ENCODE measurements at places on chromosomes 1 and 21.

GRCh38 chr1:111648806-111649205 lies 29.2 kb downstream of the RAP1A start:
- DNase-seq = no peak

DNA sequence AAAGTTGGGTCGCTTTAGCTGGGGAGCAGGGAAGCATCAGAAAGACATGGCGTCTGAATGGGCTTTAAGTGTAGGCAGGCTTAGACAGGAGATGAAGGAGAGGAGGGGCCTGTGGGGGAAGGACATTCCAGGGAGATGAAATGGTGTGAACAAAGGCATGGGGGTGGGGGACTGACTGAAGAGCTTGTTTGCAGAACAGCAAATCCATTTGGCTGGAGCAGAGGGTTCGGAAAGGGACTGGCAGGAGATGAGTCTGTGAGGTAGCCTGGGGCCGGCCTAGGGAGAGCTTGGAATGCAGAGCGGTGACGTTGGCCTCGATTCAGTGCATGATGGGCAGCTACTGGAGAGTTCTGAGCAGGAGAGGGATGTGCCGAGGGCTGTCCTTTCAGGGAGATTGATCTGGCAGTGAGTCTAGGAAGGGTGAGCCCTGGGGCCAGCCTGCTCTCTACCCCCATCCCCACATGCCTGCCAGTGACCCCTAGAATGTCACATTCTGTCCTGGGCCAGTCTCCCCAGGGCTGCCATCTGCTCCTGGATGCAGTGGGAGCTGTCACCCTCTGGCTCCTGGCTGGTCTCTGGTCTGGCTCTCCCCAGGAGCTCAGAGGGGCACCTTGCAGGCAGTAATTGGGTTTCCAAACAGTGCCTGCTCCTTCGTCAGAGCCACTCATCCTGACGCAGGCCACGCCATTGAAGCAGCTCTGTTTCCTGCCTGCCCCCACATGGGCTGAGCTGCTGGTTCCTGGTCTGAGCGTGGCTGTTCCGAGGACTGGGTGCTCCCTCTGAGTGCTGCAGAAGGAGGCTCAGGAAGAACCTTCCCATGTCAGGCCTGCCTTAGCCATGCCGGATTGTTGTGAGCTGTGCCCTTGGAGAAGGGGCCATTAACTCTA lies 22.3 kb upstream of the TMEM222 start:
- DNase-seq = peak; percentile 100

GRCh38 chr1:59999006-59999405 lies 72.4 kb upstream of the CYP2J2 start:
- peak; percentile 32 for DNase-seq

GRCh38 chr1:225845571-225846259 lies 35.8 kb downstream of the EPHX1 start:
- peak; percentile 76 for DNase-seq

DNA sequence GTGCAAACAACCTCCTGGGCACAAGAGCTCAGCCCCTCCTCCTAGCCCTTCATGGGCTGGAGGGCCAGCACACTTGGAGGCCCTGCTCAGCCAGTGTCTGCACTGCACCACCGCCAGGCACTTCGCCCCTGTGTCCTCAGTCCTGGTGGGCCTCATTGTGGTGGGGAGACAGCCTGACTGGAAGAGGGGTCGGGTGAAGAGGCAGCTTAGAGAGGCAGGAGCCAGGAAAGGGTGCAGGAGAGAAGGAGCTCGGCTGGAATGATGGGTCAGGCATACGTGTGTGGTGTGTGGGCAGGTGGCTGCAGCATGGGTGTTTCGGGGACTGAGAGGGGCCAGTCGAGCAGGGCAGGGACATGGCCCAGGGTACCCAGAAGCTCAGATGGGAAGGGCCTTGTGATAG lies 4.1 kb downstream of the WNT3A start:
- DNase-seq = no peak

DNA sequence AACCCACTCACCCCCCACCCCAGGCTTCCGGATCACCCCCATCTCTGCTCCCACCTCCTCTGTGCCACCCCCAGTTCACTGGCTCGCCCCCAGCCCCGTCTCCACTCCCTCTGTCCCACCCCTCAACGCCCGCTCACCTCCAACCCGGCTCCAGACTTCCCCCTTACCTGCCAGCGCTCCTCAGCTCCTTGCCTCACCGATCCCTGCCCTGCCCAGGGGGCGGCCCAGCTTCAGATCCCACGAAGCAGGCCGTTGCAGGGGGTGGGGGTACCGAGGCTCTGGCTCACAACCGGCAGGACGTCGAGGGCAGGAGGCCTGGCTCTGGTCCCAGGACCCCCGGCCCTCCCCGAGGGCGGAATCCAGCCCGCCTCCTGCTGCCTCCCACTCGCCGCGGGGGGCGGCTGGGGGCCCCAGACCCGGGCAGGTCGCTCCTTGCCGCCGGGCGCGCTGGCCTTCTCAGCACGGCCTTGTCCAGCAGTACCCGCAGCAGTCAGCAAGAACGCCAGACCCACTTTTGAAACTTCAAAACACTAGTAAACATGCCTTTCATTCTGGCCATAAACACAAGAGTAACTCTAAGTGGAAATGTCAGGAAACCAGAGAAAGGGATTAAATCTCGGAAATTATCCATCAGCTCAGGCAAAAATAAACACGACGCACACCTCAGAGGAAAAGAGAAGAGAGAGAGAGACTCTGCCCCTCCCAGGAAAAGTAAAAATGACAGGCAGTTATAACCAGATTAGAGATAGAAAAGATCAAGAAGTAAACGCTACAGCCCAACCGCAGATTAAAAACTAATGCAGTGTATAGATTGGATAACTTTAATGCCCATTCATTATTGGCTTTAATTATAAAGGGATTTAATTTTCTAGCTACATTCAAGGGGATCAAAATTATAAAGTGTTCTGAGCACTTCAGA lies 1.0 kb upstream of the FAM89A start:
- no peak for DNase-seq

GRCh38 chr1:41366455-41367287 lies 5.4 kb downstream of the FOXO6 start:
- DNase-seq = no peak

GRCh38 chr1:14940285-14940870 lies 213.2 kb upstream of the TMEM51 start:
- no peak for DNase-seq

GRCh38 chr1:1247341-1247913 lies 905 bp upstream of the C1QTNF12 start:
- no peak for DNase-seq

- no peak for DNase-seq
Observed at GRCh38 chr1:183966487-183966886, 71.0 kb downstream of the COLGALT2 start.

DNA sequence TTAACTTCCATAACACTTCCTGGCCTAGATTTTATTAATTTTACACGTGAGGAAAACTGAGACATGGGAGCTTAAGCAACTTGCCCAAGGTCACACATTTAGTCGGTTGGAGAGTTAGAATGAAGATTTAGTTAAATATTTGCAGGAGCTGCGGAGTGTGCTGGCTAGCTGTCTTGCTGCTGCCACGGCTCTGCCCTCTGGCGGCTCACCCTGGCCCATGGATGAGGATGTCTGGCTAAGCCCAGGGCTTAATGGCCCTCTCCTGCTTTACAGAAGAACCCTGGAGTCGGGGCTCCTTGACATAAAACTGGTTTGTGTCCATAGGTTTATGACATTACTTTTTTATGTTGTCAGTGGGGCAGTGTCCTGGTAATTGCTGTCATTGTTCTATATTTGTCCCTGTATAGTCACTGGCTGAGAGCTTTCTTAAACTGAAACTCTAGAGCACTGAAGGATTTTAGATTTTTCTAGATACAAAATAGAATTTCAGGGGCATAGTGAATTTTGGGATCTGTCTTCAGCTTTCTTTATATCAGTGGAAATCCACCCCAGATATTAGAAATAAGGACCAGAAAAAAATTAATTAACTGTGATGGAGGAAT lies 88.9 kb upstream of the WLS start:
- peak; percentile 38 for DNase-seq

GRCh38 chr1:202017749-202018467 lies 7.5 kb downstream of the ELF3 start:
- DNase-seq = no peak

DNA sequence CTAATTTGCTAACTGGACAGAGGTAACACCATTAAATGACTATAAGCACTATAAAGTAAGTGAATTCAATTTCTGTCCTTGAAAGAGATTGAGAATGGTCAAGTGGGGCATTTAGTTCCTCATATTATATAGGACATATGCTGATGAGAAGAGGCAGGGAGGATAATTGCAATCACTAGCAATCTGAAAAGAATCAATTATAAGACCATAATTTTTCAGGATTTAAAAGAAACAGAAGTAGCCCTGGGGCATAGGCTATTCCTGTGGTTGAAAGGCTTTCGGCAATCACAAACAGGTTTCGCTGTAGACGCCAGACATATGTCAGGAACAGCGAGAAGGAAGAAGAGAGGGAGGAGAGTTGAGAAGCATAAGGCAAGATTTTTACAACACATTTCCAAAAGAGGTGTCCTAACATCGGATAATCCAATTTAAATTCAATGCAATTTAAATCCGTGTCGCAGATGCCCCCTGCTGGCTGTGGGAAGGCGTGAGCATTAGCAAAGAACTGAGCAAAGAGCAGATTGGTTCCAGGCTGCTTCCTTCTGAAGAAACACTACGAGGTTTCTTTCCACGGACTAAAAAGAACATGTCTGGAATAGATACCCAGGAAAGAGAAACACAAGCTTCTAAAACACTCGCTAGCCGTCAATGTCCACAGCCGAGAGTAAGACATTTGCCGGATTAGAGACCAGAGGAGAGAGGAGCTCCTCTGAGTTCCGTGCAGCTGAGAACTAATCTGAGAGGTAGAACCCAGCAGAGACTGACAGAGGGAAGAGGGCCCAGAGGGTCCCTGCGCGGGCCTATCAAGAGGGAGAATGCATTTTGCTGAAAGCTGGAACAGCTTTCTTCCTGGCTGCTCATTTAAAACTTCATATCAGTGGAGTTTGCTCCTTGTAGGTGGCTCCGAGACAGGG lies 27.9 kb downstream of the RGS5 start:
- peak; percentile 69 for DNase-seq

DNA sequence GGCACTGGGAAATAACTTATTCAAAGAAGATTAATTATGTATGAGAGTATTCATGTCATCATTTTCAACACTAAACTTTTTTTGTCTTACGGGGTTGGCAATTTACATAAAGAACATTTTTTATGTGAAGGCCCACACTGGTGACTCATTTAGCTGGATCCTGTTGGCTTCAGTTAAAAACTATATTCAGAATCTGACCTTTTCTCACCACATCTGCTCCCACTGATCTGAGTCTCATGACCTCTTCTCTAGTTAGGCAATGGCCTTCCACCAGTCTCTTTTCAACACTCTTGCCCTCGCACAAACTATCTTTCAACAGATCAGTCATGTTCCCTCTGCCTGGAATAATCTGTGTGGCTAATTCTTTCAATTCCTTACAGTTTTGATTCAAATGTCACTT lies 53.4 kb downstream of the TMPRSS15 start:
- peak; percentile 75 for DNase-seq

DNA sequence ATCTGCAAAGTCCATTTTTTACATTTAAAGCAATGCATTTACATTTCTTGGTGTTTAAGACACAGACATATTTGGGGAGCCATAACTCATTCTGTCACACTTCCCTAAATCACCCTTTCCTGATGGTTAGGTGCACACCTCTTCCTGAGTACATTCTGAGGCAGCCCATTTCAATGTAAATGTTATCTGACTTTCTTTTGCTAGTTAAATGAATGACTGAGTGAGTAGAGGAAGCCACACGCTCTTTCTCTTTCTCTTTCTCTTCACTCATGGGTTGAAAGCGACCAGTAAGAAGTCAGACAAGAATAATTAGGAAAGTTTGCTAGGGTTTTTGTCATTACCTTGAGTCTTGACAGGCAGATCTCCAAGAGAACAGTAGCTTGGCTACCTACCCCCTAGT lies 143.1 kb downstream of the S1PR1 start:
- no peak for DNase-seq

GRCh38 chr1:29696656-29697390 lies 460.5 kb downstream of the PTPRU start:
- no peak for DNase-seq

GRCh38 chr1:226035915-226036314 lies 26.6 kb upstream of the H3-3A start:
- no peak for DNase-seq

DNA sequence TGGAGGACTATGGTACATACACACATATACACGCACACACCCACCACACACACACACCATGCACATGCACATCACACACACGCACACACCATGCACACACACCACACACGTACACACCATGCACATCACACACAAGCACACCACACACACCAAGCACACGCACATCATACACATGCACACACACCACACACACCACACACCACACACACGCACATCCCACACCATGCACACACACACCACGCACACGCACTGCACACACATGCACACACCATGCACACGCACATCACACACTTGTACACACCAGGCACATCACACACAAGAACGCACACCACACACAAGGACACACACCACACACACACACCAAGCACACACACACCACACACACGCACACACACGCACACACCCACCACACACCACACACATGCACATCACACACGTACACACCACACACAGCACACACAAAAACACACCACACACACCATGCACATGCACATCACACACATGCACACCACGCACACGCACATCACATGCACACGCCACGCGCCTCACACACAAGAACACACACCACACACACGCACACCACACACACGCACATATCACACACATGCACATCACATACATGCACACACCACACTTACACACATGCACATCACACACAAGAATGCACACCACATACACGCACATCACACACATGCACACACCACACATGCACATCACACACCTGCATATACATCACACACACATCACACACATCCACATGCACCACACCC lies 9.2 kb downstream of the PDE9A start:
- no peak for DNase-seq

- DNase-seq = no peak
Observed at GRCh38 chr1:210850556-210850955, 283.4 kb downstream of the KCNH1 start.

GRCh38 chr1:95084317-95085176 lies 11.8 kb upstream of the ALG14 start:
- DNase-seq = peak; percentile 23

DNA sequence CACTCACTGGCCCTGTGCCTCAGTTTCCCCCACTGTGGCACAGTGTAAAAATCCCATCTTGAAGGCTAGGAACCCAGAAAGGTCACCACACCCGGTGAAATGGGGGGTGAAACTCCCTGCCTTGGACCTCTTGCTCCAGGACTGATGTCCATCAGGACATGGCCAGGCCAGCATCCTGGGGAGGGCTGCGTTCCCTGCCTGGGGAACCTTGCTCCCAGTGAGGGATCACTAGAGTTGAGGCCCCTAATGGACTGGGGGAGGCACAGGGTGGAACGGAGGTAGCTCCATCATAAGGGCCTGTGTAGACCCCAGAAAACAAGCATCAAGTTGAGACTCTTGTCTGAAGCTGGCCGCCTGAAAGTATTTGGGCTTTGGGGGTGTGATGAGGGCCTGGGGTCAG lies 10.4 kb upstream of the ZNF670 start:
- no peak for DNase-seq

GRCh38 chr1:33653226-33653625 lies 180.8 kb downstream of the ZSCAN20 start:
- DNase-seq = no peak

DNA sequence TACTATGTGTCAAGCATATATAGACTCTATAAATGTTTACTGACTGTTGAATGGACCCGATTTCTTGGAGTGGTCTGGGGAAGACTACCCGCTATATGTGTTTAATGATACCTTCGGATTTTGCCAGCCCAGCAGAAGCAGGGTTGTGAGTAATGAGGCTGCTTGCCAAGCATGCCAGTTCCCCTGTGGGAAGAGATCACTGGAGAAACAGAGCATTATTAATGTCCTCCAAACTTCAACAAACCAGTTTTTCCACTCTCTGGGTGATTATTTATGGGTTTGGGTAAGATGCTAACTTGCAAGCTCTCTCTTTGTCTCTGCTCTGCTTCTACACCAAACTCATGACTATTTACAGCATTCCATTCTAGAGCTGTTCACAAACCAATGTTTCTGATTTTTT lies 25.1 kb upstream of the PHGDH start:
- no peak for DNase-seq
